Aortic smooth muscle cell (primary cell): ENCODE measurements at places on chromosomes 16 and 17. TPM values are rescaled to one million over a fixed set of nuclear protein-coding genes. Genes with fewer than 3 reads are reported as not detected.

Gene ALOX12
- total RNA-seq = not detected in 2 replicates

Gene ABCC6
- 0.53 and 0.75 TPM in 2 replicates for total RNA-seq

Gene OTOA
- 0.13 and 0.19 TPM in 2 replicates for total RNA-seq

Gene XYLT1
- total RNA-seq = 7.4 and 8.5 TPM in 2 replicates

Gene KREMEN2
- not detected in 2 replicates for total RNA-seq

Gene POLR2C
- 95.4 and 107 TPM in 2 replicates for total RNA-seq

Gene DNAAF8
- total RNA-seq = 1.1 and 1.3 TPM in 2 replicates

Gene CSH2
- total RNA-seq = not detected in 2 replicates

Gene ITGAD
- not detected in 2 replicates for total RNA-seq

Gene PLA2G10
- total RNA-seq = not detected in 2 replicates

Gene MMP28
- 0.12 and 0.79 TPM in 2 replicates for total RNA-seq

Gene TPSB2
- total RNA-seq = not detected in 2 replicates

Gene KRT24
- total RNA-seq = not detected in 2 replicates

Gene NSRP1
- total RNA-seq = 11.6 and 13.9 TPM in 2 replicates

Gene KRTAP9-2
- total RNA-seq = not detected in 2 replicates

Gene ZSCAN10
- not detected in 2 replicates for total RNA-seq

Gene OSGIN1
- total RNA-seq = 2.2 and 4.1 TPM in 2 replicates

Gene SLC16A11
- not detected in 2 replicates for total RNA-seq

Gene SEPTIN12
- total RNA-seq = not detected in 2 replicates

Gene TAX1BP3
- 130 and 142 TPM in 2 replicates for total RNA-seq

Gene GDPD3
- total RNA-seq = 0.92 and 0.99 TPM in 2 replicates

Gene CDH16
- total RNA-seq = not detected in 2 replicates

Gene BCL6B
- 3.4 and 7.3 TPM in 2 replicates for total RNA-seq
